ENCODE measurements at places on chromosomes 7 and 10.

DNA sequence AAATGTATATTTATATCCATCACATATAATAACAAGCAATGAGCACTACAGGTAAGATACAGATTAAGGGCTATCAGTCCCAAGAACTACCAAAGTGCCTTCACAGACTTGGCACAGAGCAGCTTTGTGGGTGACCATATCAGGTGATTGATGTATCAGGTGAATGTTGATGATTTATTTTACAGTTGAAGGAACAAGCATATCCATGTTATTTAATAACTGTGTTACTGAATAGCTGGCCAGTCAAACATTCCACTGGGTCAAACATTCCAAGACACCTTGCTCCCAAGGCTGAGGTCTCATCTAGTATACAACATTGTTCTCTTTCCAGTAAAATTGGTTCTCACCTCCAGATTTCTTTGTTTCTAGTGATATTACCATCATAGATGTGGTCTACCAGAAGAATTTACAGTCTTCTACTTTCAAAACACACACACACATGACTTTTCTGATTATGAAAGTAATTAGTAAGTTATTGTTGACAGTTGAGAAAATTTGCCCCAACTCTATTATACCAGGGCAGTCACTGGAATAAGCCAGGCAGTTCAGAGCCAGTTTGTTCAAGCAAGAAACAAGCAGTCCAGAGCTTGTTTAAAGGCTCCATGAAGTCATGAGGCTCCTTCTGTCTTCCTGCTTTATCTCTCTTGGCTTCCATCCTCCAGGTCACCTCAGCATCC lies 68.2 kb downstream of the ELAPOR2 start:
- no peak overlapping the region for H3K27ac ChIP-seq
- H3K4me3 ChIP-seq: no peak overlapping the region
- no peaks in the 10 kb centered on the region for H3K36me3 ChIP-seq
- no peak for DNase-seq
- no peaks in the 10 kb centered on the region for H3K27me3 ChIP-seq

DNA sequence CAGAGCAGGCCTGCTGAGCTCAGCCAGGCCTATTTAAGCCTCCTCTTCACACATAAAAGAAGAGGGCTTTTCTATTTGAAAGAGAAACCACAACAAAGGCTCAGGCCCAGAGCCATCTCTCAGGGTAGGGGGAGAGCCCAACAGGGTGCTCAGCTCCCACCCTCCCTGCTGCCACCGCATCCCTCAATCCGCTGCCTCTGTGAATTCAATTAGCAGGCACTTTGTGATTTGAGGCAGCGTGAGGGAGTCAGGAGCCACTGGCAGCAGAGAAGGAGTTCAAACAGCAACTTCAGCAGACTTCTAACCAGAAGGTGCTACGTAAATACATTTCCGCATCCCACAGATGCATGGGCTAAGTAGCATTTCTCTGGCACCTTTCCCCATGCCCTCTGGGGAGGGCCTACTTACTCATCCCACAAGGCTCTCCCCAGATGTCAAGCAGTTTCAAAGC lies 45.2 kb downstream of the LRRC20 start:
- no peaks in the 10 kb centered on the region for H3K27me3 ChIP-seq
- H3K36me3 ChIP-seq: peaks cover 9% of the 10 kb centered on the region
- no peak overlapping the region for H3K4me3 ChIP-seq

- DNase-seq: peak; percentile 71
- no peaks in the 10 kb centered on the region for H3K27me3 ChIP-seq
Measured at GRCh38 chr7:48875045-48875916, 49.1 kb upstream of the CDC14C start.

GRCh38 chr10:38093816-38094157 lies 350 bp upstream of the ZNF37A start:
- no peak for DNase-seq
- peaks cover 9% of the 10 kb centered on the region for H3K4me1 ChIP-seq
- H3K27me3 ChIP-seq: no peaks in the 10 kb centered on the region

- H3K27ac ChIP-seq: no peak overlapping the region
- no peaks in the 10 kb centered on the region for H3K36me3 ChIP-seq
- no peak overlapping the region for H3K4me3 ChIP-seq
- H3K27me3 ChIP-seq: no peaks in the 10 kb centered on the region
- peak; percentile 63 for DNase-seq
- peaks cover 3% of the 10 kb centered on the region for H3K4me1 ChIP-seq
Measured at GRCh38 chr10:2478656-2479055, 588.7 kb upstream of the PFKP start.

GRCh38 chr10:45444022-45444421 lies 70.0 kb downstream of the ALOX5 start:
- no peaks in the 10 kb centered on the region for H3K4me1 ChIP-seq
- DNase-seq: no peak
- H3K36me3 ChIP-seq: no peaks in the 10 kb centered on the region
- no peak overlapping the region for H3K4me3 ChIP-seq

GRCh38 chr7:17991866-17992648 lies 35.6 kb downstream of the PRPS1L1 start:
- H3K36me3 ChIP-seq: no peaks in the 10 kb centered on the region
- no peak for DNase-seq
- H3K4me1 ChIP-seq: no peaks in the 10 kb centered on the region
- no peaks in the 10 kb centered on the region for H3K27me3 ChIP-seq

- H3K4me3 ChIP-seq: no peak overlapping the region
- H3K27me3 ChIP-seq: no peaks in the 10 kb centered on the region
- H3K4me1 ChIP-seq: no peaks in the 10 kb centered on the region
- no peak for DNase-seq
Measured at GRCh38 chr10:131126321-131127137, 185.0 kb downstream of the TCERG1L start.

GRCh38 chr7:75055155-75055554 lies 18.4 kb downstream of the RCC1L start:
- H3K27me3 ChIP-seq: no peaks in the 10 kb centered on the region
- peak overlapping the region; percentile 65 for H3K27ac ChIP-seq
- H3K4me3 ChIP-seq: no peak overlapping the region
- peaks cover 41% of the 10 kb centered on the region for H3K36me3 ChIP-seq

DNA sequence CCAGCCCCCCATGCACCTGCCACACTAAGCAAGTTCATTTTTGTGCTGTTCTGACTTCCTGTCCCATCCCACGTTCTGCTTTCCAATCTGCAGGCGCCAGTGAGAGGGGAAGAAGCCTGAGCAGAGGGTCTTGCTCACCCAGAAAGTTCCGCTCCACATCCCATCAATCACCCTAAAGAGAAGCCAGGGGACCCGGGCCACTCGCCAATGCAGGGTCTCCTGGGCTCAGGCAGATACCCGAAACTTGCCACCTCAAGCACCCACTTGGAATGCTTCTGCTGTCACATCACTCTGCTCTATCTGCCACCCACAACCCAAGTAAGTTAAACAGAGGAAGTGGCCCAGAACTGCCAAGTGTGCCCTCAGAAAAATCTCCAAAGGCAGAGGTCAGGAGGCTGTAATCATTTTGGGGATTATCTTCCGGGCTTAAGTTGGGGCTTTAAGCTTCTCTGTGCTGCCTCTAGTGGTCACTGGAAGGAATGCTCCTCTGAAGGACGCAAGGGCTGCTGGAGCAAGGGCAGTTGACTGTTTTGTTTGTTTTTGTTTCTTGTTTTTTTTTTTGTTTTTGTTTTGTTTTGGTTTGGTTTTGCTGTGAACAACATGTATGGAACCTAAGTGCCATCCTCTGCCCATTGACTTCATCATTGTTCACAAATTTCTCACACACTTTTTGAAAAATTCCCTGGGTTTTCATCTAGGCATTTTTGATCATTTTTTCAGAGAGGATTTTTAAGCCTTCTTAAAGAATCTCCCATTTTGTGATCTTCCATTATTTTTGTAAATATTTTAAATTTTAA lies 25.5 kb downstream of the PRR15 start:
- H3K27ac ChIP-seq: no peak overlapping the region
- no peak overlapping the region for H3K4me3 ChIP-seq
- no peak for DNase-seq
- peaks cover 34% of the 10 kb centered on the region for H3K27me3 ChIP-seq

GRCh38 chr7:149604521-149604920 lies 106.9 kb upstream of the ZNF746 start:
- no peak overlapping the region for H3K4me3 ChIP-seq
- no peaks in the 10 kb centered on the region for H3K27me3 ChIP-seq
- peaks cover 6% of the 10 kb centered on the region for H3K36me3 ChIP-seq
- DNase-seq: no peak

DNA sequence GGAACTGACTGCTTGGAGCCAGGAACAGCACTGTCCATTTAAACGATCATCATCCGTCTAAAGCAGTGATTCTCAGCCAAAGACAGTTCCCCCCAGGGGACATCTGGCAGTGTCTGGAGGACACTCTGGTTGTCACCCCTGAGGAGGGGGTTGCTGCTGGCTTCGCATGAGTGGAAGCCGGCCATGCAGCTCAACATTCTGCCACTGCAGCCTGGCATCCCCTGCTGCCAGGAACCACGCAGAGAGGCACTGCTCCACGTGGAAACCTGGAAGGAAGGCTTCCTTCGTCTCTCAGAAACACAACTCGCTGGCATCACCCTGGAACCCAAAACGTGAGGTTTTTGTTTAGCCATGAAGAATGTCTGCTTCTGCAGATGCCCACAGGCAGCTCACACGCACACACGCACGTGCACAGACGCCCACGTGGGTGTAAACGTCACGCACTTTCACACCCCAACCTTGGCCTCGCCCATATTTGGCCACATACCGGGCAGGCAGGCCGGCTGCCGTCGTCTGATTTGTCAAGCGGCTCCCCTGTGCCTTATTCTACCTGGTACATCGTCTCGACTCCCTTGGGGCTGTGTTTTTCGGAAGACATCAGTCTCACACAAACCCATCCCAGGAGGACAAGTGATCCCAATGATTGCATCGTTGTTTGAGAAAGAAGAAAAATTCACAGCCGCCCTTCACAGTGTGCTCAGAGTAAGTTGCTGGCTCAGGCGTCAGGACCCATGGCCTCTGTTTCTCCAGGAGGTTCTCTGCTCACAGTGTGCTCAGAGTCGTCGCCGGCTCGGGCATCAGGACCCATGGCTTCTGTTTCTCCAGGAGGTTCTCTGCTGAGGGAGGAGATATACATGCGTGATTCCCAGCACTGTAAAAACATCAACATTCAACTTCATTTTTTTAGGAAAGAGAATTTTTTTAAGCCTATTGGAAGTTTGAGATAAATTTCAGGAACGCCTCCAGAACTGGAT lies 127.2 kb upstream of the PPP2R2D start:
- no peaks in the 10 kb centered on the region for H3K36me3 ChIP-seq
- H3K27me3 ChIP-seq: no peaks in the 10 kb centered on the region
- H3K4me1 ChIP-seq: no peaks in the 10 kb centered on the region
- no peak for DNase-seq
- H3K27ac ChIP-seq: no peak overlapping the region
- no peak overlapping the region for H3K4me3 ChIP-seq

DNA sequence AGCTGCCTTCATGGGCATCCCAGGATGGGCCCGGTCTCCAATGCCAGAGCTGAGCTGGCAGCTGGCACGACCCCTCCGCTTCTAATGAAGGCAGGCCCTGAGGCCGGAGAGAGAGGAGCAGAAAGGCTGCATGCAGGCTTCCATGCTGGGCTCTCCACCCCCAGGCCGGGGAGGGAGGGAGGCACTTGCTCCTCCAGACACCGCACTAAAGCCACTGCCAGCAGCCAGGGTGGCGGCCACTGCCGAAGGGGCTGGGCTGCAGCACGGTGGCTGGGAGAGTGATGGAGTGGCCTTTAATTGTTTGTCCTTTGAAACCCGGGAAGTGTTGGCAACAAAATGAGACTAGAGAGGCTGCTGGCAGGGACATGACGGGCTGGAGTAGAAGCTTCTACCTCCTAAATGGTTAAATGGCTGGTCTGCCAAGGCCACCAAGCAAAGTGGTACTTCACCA lies 236.5 kb downstream of the SKAP2 start:
- no peak overlapping the region for H3K27ac ChIP-seq
- DNase-seq: peak; percentile 31
- no peaks in the 10 kb centered on the region for H3K36me3 ChIP-seq
- no peak overlapping the region for H3K4me3 ChIP-seq
- no peaks in the 10 kb centered on the region for H3K4me1 ChIP-seq
- no peaks in the 10 kb centered on the region for H3K27me3 ChIP-seq
